ENCODE measurements at places on chromosomes 7 and 10.

GRCh38 chr7:101671371-101672356 lies 42.6 kb upstream of the MYL10 start:
- no peak for DNase-seq

- DNase-seq = no peak
These were observed 69.2 kb upstream of the SP4 start for GRCh38 chr7:21358648-21359047.

GRCh38 chr7:8597565-8597964 lies 164.2 kb downstream of the NXPH1 start:
- no peak for DNase-seq

DNA sequence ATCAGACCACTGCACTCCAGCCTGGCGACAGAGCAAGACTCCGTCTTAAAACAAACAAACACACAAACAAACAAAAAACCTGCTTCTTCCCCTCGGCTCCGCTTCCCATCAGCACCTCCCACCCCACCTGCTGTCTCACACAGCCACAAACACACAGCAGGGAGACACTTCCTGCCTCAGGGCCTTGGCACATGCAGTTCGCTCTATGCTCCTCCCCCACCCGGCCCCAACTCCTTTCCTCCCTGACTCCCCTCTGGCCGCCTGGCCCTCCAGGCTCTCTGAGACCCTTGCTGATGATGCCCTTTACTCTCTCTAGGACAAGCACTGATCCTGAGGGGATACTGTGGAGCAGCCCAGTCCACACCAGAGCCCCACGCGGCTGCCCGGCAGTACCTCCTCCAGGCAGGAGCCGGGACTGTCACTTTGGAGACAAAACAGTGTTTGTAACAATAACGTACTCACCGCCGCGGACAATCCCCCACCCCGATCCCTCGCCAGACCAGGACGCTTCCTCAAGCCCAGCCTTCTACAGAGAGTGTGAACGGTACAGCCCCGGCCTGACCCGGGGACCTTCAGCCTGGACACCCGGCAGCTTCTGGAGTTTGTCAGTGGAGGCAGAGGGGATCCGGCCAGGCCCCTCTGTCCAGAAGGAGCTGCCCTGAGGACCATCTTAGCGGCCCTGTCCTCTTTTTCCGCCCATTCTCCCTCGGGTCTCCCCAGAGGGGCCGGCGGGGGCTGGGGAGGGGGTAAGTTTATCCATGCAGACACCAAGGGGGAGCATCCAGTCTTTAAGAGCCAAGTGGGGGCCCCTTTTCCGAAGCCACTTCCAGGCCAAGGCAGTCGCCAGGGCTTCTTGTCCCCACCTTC lies 50.0 kb upstream of the GTF2IRD1 start:
- DNase-seq = no peak

DNA sequence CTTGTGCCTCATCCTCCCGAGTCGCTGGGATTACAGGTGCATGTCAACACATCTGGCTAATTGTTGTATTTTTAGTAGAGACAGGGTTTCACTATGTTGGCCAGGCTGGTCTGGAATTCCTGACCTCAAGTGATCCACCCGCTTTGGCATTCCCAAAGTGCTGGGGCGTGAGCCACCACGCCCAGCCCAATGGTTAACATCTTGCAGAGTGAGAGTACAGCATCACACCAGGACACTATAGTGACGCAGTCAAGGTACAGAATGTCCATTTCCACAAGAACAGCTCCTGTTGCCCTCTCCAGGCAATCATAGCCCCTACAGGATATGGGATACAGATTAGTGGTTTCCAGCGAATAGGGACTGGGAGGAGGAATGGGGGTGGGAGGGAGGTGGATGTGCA lies 34.0 kb downstream of the MYO1G start:
- DNase-seq = no peak

DNA sequence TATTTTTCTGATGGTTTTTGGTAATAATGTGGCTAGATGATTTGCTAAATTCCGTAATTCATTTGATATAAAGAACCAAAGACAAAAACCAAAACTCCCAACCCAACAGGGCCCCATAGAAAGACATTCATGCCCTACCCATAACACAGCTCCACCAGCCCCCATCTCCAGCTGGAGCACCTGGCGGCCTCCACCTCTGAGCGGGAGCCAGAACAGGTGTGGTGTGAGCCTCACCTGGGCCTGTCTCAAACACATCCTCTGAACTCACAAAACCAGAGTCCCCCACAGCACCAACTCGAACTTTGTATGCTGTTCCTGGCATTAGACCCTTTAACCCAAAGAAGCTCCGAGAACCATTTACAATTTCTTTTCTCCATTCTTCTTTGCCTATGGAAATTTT lies 36.5 kb upstream of the LAMB4 start:
- DNase-seq = no peak

GRCh38 chr7:38465956-38466355 lies 165.2 kb downstream of the AMPH start:
- no peak for DNase-seq

DNA sequence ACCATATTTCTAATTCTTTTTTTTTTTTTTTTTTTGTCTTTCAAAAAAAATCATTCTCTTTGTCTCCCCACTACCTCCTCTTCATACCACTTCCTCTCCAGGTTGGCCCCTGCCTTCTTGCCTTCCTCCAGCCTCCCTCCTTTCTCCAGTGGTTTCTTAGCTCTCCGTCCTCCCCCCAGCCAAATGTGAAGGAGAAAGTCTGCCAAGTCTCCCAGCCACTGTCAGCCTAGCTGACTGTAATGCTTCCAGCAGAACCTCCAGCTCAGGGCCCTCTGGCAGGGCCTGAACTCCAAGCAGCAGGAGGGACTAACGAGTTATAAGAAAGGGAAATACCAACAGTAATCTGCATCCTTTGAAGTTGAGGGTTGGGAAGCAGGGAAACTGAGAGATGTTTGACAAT lies 35.5 kb upstream of the BICC1 start:
- DNase-seq = no peak

- no peak for DNase-seq
These were observed 4.5 kb downstream of the RSU1 start for GRCh38 chr10:16812676-16813075.

Measured in stimulated activated CD4-positive, alpha-beta T cell treated with anti-CD3 and anti-CD28 coated beads, Interleukin-1b, Interleukin-23, amount 100 ng/mL, for 24 hours (primary cell).